Renal pelvis (tissue), 12 donors: ENCODE measurements at places on chromosomes 3 and 15.

GRCh38 chr3:11523572-11524101 lies 120.1 kb downstream of the VGLL4 start:
- DNase-seq = no peak

DNA sequence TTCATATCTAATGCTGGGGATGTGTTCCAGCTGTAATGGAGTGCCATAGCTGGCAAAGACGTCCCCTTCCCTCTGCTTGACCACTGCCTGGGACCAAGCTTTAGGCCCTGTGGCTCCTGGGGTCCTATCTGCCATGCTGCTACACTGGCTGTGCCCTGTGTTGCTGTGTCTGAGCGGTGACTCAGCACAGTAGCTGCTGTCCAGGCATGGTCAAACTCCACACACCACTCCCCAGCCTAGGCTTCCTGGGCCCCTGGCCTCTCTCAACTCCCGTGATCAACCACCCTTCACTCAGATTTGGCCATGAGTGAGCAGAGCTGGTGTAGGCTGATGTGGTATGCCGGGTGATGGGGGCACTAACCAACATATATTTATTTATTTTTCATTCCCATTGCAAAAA lies 27.0 kb downstream of the EPHB1 start:
- no peak for DNase-seq

DNA sequence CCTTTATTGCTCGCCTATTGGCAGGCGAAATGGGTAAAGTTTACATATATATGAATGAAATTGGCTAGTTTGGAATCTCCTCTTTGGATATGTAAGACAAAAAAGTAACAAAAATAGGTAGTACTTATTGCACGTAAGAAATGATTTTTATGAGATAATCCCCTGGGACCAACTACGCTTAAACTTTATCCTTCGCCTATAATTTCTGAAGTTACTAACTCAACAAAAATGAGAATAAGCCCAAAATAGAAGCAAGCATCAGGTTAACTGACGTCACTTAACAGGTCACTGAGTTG lies 438 bp upstream of the SLC49A4 start:
- no peak for DNase-seq

- DNase-seq = no peak
These were observed 311.2 kb downstream of the RPLP1 start for GRCh38 chr15:69763831-69764230.

DNA sequence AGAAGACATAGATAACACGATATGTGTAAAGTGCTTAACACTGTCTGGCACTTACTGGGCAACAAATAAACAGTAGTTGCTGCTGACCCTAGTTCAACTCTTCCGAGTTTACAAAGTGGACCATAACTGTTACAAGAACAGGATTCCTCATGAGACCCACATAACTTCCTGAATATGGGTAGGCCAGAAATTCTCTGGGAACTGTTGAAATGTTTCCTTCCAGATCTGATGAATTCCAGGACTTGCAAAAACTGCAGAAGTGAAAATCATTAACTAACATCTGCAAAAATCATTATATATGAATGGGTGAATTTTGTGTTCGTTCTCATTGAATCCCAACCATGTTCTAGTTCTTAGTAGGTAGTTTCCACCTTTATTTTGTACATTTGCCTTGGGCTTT lies 181.7 kb upstream of the MME start:
- no peak for DNase-seq

DNA sequence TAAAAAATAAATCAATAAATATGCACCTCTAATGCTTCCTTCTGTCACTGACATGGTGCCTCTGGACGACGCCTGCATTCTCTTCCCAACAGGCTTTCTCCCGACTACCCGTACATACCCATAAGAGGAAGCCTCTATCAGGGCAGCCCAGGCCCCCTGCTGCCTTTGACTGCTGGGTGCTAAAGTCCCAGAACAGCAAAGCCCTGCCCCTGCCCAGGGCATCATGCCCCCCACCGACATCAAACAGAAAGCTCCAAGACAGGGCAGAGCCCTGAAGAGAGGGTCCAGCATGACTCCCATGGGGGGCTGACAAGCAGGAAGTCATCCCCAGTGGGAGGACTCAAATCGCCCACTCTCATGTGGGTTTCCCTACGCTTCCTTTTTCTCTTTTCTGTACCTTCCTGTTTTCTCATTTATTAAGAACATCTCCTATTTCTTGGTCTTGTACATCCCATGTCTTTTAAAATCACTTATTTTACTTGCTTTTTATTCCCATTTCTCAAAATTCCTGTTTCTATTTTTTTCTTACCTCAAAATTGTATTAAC lies 23.4 kb downstream of the XPC start:
- no peak for DNase-seq

DNA sequence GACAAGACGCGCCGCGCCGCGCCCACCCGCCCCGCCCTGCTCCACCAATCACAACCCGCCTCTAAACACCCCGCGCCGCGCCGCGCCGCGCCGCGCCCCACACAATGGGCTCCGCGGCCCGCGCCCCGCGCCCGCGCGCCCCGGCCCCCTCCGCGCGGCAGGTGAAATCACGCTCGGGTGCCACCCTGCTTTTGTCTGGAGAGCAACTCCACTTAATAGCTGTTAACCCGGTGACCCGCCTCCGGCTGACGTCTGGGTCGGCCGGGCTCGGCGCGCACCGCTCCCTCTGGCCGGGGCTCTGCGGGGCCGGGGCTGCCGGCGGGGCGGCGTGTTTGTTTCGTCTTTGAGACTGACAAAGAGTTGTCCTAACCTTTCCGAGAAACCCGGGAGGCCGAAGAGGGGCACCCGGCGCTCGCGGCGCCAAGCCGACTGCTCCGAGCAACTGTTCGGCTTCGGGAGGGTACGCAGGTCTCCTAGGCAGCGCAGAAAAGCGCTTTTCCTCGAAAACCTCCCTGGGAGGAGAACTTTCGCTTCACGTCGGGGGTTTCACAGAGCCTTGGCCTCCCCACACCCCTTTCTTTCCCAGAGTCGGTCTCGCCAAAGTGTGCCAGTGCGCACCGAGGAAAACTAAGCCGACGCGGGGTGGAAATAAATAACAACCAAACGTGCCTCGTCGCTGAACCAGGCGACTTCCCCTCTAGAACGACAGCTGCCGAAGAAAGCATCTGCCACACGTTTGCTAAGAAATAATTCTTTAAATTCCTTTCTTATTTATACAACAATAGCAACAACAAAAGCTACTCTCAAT lies 518.4 kb downstream of the FOXP1 start:
- peak; percentile 52 for DNase-seq

GRCh38 chr15:73168487-73168886 lies 116.2 kb downstream of the NEO1 start:
- DNase-seq = no peak

DNA sequence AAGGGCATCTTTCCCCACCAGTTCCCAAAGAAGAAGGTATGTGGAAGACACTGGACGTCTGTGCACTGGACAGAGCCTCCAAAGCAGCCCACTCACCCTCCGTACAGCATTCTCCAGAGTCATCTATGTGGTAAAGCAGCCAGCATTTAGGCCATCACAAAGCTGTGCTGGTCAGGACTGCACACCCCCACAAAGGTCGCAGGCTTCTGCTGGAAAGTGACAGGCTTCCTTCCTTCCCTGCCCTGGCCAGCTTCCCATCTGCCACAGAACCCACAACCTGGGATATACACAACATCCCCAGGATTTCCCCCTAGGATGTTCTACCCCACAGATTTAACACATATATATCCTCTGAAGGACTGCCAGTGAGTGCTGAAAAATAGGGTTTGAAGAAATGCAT lies 64.6 kb upstream of the GALNT15 start:
- DNase-seq = no peak

DNA sequence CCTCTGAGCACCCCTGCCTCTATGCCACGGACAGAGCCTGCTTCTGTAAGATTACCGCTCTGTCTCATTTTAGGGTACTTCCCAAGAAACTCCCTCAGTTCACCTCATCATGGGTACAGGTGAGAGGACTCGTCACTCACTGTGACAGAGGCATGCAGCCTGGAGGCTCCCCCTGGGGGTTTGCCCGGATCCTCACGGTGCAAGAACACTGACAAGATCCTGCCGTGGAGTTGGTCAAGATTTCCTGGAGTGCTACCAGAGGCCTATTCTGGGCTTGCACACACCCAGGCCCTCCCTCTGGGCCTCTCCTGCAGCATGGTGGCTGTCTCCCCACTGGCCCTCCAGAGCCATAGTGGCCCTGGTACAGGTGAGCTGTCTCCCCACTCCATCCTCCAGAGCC lies 103.1 kb upstream of the TNIK start:
- no peak for DNase-seq

GRCh38 chr3:157125101-157125500 lies 34.8 kb downstream of the CCNL1 start:
- no peak for DNase-seq

DNA sequence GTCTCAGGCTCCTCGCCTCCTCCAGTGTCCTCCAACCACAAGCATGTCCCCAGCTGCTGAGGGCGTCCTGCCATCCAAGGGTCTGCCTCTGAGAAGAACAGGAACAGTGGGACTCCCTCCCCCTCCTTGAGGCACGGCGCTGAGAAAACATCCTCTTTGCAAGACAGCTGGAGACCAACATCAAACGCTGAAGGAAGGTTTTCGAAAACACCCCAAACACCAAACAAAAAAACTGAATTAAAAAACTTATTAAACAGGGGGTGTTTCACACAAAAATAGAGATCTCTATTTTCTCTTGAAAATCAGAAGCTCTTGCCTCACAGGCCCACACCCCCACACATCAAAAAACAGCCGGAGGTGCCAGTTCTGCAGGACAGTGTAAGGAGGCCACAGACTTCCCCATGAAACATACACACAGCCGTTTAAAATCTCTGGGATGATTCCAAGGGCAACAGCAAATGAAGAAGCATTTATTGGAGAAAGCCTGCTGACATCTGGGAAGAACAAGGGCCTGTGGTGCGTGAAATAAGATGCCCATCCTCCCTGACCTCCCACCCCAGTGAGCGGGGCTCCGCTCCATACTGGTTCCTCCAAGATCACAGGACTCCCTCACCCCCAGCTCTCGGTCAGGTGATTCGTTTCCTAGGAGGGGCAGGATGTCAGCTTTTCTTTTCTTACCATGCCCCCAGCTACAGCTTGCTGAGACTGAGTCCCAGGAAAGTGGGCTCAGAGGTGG lies 71.3 kb downstream of the NUP210 start:
- peak; percentile 29 for DNase-seq

DNA sequence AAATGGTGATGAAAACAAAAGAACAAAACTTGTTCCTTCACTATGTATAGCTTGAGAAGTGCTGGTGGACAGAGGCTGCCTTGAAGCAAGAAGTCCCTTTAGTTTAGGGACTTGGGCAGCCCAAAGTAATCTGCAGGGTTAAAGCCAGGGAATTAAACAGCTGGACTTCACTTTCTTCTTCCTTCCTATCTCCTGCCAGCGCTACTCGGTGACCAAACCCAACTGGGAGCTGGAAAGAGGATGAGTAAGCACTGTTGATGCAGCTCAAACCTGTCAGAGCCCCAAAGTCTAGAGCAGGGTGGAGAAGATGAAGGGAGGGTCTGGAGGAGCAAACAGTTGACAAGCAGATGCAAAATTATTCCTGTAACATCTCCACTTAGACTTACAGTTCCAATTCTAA lies 73.1 kb upstream of the FBN1 start:
- no peak for DNase-seq

DNA sequence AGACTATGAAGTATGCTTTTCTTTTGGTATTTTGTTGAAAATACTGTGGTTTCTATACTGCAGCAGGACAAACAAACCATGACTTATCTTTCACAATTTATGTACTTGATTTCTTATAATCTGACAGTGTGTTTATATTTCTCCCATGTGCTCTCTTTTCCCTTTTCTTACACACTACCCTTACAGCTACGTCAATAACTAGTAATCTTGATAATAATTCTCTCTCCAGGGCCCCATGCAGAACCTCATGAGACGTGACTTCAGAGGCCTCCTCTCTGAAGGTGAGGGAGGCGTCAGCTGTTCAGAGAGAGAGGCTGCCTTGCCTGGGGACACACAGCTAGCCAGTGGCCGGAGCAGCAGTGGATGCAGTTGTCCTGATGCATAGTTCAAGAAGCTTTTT lies 35.9 kb downstream of the KY start:
- DNase-seq = no peak

GRCh38 chr3:8529738-8530525 lies 28.3 kb downstream of the LMCD1 start:
- DNase-seq = no peak

- DNase-seq = no peak
These were observed 240.4 kb downstream of the NSUN3 start for GRCh38 chr3:94303266-94303665.

DNA sequence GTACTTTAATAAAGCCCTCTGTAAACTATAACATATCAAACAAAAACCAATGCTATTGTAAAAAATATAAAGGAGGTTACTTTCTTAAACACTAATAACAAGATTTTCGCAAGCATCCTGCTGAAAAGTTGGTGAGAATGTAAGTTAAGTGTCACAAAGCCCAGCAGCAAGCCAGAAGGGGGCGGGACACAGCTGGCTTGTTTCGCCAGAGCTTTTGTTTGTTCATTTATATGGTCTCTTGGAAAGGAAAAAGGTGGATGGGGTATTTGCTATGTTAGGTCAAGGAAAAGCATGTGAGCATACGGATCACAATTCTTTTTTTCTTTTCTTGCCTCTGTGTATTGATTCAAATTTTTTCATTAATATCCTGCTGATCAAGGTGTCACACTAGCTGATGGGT lies 59.9 kb downstream of the HACD2 start:
- no peak for DNase-seq

GRCh38 chr3:134163096-134163495 lies 87.6 kb downstream of the RYK start:
- no peak for DNase-seq

GRCh38 chr3:186605561-186606545 lies 7.0 kb upstream of the AHSG start:
- no peak for DNase-seq

DNA sequence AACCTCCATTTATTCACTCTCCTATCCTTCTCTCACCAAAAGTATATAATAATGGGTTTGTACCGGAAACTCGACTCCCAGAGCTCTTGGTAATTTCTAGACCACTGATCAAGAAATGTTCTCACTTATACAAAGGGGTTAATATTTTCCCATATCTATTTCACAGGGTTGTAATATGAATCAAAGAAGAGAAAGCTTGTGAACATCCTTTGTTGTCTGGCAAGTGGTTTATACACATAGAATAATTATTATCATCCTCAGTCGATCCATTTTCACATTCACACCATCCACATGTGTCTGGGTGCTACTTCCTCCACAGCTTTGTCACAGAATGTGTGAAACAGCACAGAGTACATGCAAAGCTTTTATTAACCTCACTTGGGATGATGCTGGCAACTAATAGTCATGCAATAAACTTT lies 29.9 kb upstream of the STT3B start:
- no peak for DNase-seq

GRCh38 chr15:74775894-74776293 lies 6.0 kb upstream of the CSK start:
- no peak for DNase-seq

- no peak for DNase-seq
These were observed 56.4 kb downstream of the UMPS start for GRCh38 chr3:124786511-124787241.
